ENCODE measurements at places on chromosomes 16 and 17.

- no peak for DNase-seq
These were observed 27.0 kb upstream of the SLC35B1 start for GRCh38 chr17:49734515-49735490.

DNA sequence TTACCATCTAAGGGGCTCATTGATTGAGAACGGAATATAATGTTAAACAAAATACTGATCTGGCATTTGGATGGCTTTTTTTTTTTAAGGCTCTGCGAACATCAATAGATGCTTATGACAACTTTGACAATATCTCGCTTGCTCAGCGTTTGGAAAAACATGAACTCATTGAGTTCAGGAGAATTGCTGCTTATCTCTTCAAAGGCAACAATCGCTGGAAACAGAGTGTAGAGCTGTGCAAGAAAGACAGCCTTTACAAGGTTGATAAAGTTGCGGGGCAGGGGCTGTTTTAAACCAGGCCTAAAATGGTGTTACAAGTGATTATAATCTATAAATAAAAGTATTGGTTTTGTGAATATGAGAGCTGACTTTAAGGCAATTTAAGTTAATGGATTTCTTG is 22.3 kb downstream of the PTRH2 start:
- DNase-seq, result no peak

GRCh38 chr17:50863221-50863843 is 2.8 kb downstream of the TOB1 start:
- DNase-seq, result peak; percentile 54

DNA sequence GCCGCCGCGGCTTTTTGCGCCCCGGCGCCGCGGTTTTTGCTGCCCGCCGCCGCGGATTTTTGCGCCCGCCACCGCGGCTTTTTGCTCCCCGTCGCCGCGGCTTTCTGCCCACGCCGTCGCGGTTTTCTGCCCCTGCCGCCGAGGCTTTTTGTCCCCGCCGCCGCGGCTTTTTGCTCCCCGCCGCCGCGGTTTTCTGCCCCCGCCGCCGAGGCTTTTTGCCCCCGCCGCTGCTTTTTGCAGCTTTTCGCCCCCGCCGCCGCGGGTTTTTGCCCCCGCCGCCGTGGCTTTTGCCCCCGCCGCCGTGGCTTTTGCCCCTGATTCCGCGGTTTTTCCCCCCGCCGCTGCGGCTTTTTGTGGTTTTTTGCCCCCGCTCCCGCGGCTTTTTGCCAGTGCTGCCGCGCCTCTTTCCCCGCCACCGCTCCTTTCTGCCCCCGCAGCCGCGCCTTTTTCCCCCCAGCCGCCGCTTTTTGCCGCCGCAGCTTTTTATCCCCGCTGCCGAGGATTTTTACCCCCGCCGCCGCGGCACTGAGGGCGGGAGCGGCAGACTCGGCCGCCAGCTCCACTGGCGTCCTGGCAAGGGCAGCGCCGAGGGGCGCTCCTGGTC is 518.6 kb upstream of the WSB1 start:
- DNase-seq, result no peak

DNA sequence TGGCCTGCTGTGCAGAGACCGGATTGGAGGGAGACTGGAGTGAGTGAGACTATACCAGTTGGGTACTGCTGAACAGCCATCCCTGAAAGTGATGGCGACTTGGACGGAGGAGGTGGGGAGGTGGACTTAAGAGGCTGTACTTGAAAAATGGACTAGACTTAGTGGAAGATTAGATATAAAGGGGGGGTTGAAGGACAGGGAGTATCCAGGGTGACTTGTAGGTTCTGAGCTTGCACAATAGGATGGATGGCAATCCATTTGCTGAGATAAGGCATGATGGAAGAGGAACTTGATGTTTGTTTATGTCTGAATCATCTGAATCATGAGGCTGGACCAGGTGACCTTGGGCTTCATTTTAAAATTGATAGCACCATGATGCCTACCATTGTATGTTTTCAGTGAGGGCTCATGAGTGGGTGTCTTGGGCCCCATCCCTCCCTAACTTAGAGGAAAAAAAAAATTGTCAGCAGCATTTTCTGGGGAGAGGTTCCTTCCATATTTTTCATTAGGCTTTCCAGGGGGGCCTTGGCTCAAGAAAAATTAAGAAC is 41.2 kb downstream of the PRKCA start:
- no peak for DNase-seq

- DNase-seq, result no peak
These were observed 1.6 kb upstream of the IRX3 start for GRCh38 chr16:54288030-54288834.

DNA sequence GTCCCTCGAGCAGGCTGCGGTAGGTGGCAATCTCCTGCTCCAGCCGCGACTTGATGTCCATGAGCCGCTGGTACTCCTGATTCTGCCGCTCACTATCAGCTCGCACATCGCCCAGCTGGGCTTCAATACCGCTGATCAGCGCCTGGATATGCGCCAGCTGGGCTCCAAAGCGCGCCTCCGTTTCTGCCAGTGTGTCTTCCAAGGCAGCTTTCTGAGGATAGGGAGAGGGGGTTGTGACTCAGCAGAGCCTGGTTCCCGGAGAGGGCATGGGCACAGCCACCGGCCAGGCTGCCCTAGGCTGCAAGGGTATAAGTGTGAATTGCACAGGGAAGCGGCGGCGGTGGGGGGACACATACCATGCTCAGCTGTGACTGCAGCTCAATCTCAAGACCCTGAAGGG is 4.3 kb downstream of the KRT19 start:
- DNase-seq, result no peak

- DNase-seq, result no peak
These were observed 1.7 kb downstream of the SMIM5 start for GRCh38 chr17:75634754-75635609.

Data from CD4-positive, alpha-beta memory T cell (primary cell).